ENCODE measurements at places on chromosomes 3 and 15.

DNA sequence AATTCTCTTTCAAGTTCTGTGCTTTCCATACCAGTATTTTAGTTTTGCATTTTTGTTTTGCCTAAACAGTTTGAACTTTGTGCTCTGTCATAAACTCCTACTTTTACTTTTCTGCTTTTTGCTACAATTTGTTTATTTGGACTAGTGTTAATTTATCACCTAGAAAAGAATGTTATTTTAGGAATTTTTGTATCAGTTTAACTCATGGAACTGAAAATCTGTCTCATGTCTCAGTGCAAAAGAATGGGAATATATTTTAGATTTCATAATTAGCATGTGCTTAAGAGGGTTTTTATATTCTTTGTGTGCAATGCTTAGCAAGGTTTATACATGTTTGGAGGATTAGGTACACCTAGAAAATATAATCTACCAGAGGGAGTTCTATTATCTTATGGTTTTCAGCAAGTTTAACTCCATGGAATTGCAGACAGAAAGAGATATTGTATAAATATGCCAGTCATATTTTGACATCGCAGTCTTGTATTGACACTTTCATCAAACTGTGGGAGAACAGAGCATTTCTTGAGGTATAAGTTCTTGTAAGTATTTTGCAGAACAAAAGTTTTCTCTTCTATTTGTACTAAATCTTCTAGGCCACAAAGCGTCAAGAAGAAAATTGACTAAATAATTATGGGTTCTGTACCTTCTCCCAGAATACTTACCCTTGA is 409.9 kb downstream of the RBMS3 start:
- no peak for DNase-seq

DNA sequence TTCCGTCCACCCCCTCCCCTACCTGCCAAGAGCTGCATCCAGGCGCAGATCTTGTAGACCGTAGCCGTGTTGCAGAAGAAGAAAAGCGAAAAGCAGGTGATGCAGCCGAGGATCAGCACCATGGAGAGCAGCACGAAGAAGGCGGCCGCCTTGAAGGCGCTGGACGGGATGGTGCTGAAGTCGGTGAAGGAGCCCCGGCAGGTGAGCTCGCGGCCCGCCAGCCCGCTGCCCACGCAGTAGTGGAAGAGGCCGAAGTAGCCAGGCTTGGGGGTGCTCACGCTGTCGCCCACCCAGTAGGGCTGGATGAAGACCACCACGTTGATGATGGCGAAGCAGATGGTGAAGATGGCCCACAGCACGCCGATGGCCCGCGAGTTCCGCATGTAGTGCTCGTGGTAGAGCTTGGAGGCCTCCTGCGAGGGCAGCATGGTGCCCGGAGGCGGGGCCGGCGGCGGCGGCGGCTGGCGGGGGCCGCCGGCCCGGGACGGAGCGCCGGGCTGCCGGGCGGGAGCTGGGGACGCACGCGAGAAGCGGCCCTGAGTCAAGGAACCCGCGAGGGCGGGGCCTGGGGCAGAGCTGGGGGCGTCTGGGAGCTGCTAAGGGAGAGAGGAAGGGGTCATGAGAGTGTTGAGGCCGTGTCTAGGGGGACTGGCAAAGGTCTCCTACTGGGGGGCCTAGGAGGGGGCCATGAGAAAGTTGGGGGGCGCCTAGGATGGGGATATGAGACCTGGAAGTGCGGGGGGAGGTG is 1.2 kb downstream of the LHFPL4 start:
- peak; percentile 18 for DNase-seq

- no peak for DNase-seq
Measured at GRCh38 chr3:58037141-58037910, 29.1 kb downstream of the FLNB start.

GRCh38 chr3:8954938-8955763 is 8.1 kb downstream of the RAD18 start:
- DNase-seq: no peak

GRCh38 chr15:79620112-79620857 is 188.1 kb downstream of the MINAR1 start:
- DNase-seq: no peak

- no peak for DNase-seq
Measured at GRCh38 chr3:84965141-84965540, 6.4 kb downstream of the CADM2 start.

- DNase-seq: no peak
Measured at GRCh38 chr3:110519071-110519470, 552.5 kb upstream of the NECTIN3 start.

GRCh38 chr3:197811343-197811742 is 20.3 kb downstream of the LRCH3 start:
- no peak for DNase-seq

DNA sequence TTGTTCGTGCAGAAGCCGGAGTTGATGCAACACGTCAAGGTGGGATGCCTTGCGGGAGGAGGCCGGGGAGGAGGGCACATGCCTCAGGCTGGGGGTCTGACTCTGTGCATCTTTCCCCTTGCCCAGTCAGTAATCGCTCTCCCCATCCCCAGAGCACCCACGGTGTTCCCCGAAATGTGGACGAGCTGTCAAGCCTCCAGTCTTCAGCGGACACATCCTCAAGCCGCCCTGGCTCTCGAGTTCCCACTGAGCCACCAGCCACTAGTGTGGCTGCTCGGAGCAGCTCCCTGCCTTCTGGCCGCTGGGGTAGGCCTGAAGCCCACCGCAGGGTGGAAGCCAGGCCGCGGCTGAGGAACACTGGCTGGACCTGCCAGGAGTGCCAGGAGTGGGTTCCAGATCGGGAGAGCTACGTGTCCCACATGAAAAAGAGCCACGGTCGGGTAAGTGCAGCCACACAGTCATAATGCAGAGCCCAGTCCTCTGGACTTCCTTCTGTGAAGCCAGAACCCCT is 18.7 kb upstream of the ALPK3 start:
- DNase-seq: no peak

- no peak for DNase-seq
Measured at GRCh38 chr15:39079296-39079847, 501.5 kb upstream of the THBS1 start.

GRCh38 chr15:85059734-85060133 is 78.1 kb downstream of the PDE8A start:
- DNase-seq: no peak

DNA sequence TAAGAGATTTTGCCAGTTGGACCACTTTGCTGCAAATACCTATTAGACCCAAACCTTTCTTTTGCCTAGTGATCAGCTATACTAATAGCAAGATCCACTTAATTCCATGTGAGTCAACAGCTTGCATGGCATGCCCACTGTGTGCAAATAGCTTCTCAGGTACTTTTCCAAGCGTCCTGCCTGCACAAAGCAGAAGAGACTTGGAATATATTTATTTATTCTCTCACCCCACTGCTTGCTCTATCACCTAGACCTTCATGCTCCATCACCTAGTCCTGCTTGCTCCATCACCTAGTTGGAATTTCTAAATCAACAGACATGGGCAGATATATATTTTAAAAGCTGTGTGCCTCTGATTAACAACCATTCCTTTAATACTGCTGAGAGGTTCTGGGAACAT is 47.6 kb downstream of the MBNL1 start:
- DNase-seq: no peak

DNA sequence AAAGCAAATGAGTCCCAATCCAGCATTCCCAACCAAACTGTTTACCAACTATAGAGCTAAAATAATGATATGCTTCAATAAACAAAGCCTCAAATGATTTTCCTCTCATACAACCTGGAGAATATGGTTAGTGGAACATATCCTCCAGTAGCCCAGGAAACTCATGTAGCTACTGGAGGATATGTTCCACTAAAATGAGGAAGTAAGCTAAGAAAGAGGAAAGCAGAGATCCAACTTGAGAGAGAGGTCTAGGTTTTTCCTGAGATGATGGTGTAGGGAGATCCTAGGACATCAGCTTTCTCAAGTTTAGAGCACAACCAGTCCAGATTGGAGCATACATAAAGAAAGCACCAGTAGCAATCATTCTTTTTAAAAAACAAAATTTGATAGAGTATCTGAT is 44.6 kb upstream of the SLC4A7 start:
- DNase-seq: no peak

DNA sequence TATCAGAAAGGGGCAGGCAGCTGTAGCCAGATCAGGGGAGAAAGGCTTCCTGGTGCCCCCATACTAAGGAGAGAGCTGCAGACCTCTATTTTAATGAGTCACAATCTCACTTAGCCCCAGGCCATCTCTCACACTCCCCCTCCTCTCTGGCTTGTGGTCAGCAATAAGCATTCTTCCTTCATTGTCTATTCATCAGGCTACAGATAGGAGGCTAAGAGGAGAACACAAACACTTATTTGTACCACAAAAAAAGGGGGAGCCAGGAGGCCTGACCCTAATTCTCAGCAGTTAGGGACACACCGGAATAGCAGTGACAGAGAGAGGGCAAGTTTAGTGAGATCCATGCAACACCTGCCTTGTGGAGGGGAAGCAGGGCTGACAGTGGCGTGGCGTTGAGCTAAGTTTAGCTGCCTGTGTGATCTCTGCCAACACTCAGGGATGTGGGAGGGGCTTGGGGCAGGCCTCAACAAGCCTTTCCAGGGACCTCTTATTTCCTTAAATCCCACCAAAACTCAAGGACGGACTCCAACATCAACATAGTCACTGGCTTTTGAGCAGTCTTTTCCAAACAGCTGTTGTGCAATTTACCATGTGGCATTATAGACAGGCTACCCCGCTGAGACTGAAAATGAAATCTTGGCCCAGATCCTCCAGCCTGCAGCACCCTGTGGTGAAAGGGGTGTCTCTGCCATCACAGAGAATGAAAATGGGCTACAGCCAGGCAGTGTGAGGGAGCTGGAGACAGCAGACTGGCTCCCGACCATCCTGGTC is 191.9 kb upstream of the TSC22D2 start:
- DNase-seq: no peak

- DNase-seq: no peak
Measured at GRCh38 chr3:147875498-147875897, 466.3 kb downstream of the ZIC1 start.

DNA sequence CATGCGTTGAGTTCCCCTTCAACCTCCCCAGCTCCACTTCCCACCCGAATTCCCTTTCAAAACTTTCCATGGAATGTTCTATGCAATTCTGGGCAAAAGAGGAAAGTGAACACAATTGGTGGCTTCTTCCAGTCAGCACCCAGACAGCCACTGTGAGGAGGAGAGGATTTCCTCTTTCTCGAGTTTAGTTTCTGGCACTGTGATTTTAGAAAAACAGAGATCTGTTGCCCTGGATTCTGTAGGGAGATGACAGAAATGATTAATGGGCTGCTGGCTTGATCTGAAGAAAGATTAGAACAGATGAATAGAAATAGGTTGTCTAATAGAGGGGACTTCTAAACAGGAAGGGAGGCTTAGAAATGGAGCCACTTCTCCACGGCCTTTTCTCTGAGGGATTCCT is 172.0 kb downstream of the MCTP2 start:
- DNase-seq: no peak

- no peak for DNase-seq
Measured at GRCh38 chr3:183158113-183158512, 4.4 kb downstream of the LAMP3 start.

- no peak for DNase-seq
Measured at GRCh38 chr15:89807689-89808088, 7.0 kb downstream of the ANPEP start.

GRCh38 chr3:140699516-140700231 is 21.8 kb downstream of the TRIM42 start:
- DNase-seq: no peak

DNA sequence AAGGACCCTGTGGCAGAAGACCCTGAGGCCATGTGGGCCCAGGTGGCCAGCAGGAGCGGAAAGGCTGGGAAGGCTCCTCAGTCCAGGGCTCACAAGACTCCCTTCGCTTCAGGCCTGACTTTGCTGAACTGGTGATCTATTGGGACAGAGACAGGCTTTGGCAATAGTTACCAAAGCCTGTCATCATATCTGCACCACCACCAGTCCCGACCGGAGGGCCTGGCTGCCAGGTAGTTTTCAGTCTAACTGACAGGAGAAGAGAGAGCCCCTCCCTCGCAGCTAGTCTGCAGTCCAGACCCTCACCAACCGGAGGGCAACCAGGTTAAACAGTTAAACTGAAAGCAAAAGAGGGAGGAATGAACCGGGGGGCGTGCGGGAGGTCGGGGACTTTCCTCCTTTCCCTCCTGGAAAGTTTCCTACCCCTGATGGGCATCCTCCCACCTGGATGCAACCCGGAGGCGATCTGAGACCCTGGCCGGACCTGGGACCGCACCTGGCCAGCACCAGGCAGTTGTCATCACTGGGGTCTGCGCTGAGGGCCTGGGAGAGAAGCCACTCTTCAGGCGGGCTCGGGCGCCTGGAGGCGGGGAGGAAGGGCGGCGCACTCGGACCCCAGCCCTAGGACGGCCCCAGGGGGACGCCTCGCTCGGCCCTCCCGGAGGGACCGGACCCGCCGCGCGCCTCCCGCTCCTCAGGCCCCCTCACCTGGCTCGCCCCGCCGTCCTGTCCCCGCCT is 435 bp downstream of the RAB27A start:
- peak; percentile 46 for DNase-seq

DNA sequence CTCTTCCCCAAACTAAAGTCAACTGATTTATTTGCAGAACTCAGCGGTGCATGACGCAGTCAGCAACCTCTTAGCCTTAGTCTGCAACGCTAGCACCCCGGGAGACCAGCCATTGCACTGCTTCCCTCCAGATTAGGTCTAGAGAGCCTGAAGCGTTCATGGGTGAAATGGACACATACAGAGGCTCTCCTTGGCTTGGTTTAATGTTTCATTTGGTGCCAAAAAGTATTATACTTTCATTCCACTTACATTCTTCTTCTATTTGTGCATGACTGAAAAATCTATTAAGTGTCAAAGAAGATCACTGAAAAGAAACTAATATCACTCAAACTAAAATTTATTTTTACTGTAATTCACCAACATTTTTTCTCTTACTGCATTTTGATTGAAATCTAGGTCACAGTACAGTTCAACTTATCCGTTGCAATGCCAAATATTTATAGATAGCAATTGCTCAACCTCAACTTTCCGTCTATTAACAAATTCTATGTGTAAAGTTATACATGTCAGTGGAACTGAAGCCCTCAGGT is 116.2 kb downstream of the ROBO1 start:
- no peak for DNase-seq

DNA sequence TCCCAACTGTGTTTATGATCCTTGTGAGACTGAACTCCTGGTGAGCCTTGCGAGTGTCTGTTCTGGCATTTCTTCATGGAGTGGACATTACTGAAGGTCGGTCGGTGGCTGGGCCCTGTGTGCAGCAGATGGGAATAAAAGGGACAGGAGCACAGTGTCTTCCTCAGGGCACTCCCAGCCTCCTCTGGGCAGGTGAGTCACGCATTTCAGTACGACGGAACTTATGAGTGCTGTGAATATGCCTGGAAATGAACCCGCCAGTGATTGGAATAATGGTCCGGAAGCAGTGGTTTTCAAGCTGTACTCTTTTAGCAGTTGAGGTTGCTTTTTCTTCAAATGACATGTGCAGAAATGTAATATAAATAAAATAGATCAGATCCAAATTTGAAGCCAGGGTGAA is 55.1 kb downstream of the LARS2 start:
- DNase-seq: no peak

DNA sequence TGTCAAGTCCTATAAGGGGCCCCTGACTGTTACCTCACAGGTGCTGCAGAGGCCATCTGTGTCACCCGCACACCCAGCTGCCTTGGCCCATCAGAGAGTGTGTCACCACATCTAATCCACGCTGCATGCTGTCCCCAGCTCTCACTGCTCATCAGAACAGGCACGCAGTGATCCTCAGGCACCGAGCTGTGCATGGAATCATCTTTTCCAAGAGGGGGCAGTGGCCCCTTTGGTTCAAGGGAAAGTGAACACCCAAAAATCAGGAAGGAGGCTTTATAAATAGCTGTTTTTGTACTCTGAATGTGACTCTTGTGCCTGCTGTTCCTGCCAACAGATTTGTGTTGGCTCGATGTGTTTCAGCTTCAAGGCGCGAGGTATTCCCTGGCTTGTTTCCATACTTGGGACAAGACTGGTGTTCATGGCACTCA is 110.3 kb upstream of the ETV5 start:
- no peak for DNase-seq

- no peak for DNase-seq
Measured at GRCh38 chr15:88022716-88023115, 233.8 kb downstream of the NTRK3 start.

Data from stimulated activated CD4-positive, alpha-beta T cell treated with anti-CD3 and anti-CD28 coated beads, Interleukin-4, amount 100 ng/mL, for 24 hours (primary cell).